ENCODE measurements at places on chromosomes 11 and 22.

- DNase-seq = peak; percentile 36
Measured at GRCh38 chr22:30079952-30080533, at the start of gene HORMAD2. TSS of gene HORMAD2 (plus strand) at chr22:30080464. CDS start at chr22:30093953, 13,489 bp downstream.

GRCh38 chr11:45560155-45560912 is 105.1 kb downstream of the CHST1 start:
- no peak for DNase-seq

DNA sequence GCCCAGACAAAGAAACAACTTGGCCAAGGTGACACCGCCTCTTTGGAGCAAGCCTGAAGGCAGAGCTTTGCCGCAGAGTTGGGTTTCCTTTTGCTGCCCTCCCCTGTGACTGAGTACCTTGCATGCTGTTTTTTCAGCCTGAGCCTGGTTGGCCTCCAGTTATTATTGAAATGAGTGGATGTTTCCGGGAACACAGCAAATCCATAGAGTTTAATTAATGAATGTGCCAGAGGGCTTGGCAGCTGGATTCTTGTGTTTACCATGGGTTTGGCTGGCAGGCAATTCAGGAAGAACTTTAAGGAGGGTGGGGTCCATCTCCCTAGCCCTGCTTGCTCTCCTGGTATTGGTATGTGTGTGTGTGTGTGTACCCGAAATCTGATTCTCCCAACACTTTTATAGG is 65.6 kb upstream of the CRYBB3 start:
- no peak for DNase-seq

DNA sequence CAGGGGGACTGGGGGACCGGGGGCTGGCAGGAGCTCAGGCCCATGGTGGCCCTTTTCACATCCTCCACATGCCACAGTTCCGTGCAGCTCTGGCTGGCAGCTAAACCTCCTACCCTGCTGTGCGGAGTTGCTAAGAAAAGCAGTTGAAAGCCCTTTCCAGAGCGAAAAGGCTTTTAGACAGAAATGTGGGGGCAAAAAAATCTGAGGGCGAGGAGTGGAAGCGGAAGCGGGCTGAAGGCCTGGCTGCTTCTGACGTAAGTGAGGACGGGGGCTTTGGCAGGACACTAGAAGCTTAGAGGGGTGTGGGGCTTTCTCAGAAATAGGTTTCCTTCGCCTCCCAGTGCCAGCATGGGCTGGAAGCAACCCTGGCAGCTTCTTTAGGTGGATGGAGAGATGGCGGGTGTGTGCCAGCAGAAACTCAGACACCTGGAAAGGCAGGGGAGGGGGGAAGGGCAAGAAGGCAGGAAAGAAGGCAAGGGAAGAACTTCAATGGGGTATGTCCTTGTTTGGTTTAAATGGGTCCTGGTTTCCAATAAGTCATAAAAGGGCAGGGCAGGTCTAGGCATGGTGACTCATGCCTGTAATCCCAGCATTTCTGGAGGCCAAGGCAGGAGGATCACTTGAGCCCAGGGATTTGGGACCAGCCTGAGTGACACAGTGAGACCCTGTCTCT is 11.2 kb upstream of the DGKZ start:
- no peak for DNase-seq

- no peak for DNase-seq
Measured at GRCh38 chr11:119723243-119723951, 5.6 kb downstream of the NECTIN1 start.

- DNase-seq = no peak
Measured at GRCh38 chr11:120352405-120352804, 16.2 kb downstream of the ARHGEF12 start.

DNA sequence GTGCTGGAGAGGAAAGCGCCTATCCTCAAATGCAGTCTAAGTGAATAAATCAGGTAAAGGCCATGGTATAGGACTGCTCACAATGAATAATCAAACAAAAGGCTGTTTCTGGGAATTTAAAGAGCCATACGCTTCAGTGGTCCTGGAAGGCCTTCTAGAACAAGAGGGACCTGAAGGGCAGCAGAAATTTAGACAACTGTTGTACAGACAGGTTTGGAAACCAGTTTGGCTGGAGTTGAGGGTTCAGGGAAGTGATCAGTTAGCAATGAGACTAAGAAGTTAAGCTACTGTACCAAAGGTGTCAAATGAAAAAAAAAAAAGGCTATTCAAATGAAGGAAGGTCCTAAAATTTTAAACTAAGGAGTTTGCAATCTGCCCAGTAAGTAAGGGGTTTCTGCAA is 56.6 kb upstream of the SCUBE2 start:
- DNase-seq = no peak

DNA sequence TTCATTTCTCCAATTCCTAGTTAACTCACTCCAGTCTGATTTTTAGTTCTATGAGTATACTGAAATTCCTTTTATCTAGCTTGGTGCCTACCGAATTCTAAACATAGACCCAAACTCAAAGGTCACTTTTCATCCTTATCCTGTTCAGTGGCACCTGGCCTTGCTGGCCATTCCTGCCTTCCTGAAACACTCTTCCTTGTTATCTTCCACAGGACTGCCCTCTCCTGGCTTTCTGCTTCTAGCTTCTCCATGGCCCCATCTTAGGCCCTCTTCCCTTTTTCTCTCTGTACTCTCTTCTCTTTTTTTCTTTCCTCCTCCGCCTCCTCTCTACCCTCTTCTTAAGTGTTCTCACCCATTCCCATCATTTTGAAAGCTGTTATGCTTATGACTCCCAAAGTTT is 87.3 kb downstream of the WNT11 start:
- no peak for DNase-seq

GRCh38 chr11:2440646-2441045 is 3.7 kb downstream of the TRPM5 start:
- DNase-seq = no peak

- DNase-seq = no peak
Measured at GRCh38 chr22:19974935-19975706, 33.5 kb upstream of the TXNRD2 start.

DNA sequence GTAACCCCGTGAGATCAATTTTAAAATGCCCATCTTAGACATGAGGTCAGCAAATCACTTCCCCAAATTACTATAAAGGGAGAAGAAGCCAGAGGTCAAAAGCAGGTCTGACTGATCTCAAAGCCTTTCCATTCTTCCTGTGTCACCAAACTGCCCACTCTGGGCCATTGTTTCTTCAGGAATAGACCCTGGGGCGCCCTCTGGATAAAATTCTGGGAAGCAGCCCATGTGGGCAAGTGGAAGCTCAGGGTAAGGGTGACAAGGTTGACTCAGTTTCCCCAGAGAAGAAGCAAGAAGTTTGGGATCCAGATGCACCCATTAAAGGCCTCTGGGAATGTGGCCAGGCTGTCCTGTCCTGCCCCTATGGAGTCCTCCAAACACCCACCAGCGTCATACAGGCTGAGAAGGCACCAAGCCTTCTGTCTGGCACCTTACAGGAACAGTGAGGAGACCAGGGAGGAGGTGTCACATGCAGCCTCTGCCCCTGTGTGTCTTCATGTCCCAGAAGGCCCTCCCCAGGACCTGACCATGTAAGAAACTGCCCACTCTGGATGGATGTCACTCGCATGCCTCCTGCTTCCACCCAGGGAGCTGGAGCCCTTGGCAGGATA is 50.1 kb downstream of the CHST1 start:
- DNase-seq = no peak

DNA sequence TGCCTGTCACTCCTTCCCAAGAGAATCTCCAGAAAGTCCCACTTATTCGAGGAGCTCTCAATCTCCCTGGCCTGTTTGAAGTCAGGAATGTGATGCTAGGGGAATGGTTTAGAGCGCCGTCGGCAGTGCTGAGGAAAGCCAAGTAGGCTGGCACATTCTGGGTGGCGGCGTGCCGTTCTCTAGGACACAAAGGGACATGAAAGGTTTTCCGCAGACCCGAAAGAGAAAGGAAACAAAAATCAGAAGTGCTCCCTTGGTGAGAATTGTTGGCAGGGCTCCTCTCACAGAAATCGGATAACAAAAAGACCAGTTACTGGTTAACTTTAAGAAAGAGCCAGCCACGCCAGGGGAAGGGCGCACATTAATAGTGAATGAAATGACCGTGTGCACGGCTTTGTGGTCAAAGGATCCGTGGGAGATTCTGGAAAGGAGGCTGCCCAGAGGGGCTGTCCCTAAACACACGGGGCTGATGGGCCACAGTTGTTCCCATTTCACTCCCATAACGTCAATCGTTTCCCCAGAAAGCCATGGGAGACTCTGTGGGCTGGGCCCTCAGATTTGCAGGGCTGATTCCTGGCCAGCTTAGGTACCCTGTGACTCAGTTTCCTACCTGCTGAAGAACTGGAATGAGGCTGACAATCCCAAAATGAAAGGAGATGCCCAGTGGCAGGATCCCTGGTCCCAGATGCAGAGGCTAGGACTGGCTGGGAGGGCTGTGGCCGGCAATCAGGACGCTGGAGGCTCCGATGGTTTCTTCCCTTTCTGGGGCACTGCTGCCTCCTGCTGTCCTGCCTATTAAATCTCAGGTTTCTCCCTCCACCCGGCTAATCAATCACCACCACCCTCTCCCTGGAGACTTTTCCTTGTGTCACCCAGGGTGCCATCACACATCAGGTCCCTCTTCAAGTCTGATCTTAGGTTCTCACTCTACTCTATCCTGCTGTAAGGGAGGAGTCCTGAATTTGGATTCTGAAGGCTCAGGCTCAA is 82.3 kb downstream of the RCN1 start:
- no peak for DNase-seq

- no peak for DNase-seq
Measured at GRCh38 chr11:131572423-131572822, 202.0 kb downstream of the NTM start.

DNA sequence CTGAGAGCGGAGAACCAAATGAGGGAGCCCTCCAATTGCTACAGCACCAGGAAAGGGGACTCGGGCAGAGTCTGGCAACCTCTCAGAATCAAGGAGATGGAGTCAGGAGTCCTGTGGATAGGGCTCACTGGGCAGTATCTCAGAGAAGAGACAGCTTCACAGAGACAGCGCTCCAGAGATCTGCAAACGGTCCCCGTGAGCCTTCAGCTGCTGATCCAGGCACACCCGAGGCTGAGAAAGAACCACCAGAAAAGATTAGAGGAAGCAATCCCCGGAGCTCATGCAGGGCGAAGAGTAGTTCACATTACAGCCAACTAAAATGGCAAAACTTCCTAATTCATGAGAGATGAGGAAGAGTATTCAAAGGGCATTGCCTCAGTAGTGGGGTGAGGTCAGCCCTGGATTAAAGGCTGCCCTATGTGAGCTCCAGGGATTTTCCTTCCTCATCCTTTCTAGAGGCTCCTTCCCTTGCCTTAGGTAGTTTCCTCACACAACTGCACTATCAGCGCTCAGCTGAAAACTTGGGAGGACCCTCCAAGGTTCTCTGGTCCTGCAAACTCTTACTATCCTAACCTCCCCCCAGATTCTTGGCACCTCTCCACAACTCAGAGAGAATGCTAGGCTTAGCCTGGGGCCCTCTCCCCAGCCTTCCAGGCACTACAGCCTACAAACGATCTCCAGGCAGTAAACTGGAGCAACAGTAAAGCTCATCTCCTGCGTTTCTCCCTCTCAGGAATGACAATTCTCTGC is 23.7 kb downstream of the SCN4B start:
- DNase-seq = no peak

GRCh38 chr22:37626144-37626543 is 13.3 kb upstream of the SH3BP1 start:
- no peak for DNase-seq

DNA sequence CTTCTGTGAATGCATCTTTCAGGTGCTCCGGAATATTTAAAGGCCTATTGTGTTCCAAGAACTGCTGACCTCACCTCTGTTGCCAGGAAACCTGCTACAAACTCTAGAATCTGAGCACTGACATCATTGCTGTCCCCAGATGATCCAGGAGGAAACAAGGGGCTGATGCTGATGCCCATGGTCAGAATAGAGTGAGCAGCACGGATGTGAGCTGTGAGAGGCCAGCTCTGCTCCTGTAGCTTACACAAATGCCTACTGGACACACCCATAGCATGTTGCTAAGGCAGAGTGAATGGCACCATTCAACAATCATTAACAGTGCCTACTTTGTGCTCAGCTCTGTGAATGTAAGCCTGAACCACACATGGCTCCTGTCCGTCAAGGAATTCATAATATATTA is 276.7 kb upstream of the API5 start:
- DNase-seq = no peak
